ENCODE measurements at places on chromosomes 12 and 14.

DNA sequence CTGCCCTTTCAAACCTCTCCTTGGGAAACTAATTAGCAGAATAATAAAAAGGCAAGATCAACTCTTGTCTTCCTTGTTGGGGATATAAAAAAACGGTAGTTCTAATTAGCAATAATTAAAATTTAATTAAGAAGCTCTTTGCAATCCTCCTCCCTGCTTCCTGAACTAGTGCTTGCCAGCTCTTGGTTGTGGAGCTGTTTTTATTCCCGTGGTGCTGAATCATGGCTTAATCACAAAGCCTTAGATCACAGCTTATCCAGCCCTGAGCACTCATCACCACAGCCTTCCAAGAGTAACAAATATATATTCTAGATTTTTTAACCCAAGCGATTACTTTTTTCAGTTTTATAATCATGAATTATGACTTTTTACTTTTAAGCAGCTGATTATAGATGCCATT is 63.2 kb upstream of the INSM2 start:
- DNase-seq = peak; percentile 4

DNA sequence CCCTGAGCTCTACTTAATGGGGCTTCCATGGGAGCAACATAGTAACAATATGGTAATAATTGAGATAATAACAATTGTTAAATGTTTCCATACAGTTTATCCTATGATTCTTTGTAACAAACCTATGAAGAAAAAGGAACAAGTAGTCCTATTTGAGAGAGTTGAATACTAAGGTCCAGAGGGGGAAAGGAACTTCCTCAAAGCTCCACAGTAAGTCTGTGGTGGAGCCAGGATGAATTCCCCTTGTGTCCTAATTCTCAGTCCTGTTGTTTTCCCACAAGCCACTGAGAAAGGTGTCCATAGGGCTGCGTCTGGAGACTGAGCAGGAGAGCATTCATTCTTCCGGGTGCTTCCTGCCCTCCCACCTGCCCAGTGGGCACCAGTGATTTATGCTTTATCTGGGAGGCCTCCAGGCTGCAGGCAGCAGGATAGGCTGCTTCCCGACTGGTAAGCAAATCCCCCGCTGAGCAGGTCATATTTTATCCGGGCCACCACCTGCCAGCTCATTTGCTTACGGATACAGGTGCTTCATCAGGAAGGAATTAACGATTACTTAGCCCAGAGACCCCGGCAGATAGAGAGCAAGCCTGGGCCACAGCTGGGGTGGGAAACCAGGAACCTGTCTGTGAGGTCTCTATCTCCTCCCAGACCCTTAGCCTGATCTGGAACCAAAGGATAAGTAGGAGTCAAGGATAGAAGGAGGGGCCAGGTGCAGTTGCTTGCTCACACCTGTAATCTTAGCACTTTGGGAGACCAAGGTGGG is 33.9 kb upstream of the FAM222A start:
- no peak for DNase-seq

- DNase-seq = no peak
Observed at GRCh38 chr14:93019367-93019843, 96.3 kb downstream of the ITPK1 start.

DNA sequence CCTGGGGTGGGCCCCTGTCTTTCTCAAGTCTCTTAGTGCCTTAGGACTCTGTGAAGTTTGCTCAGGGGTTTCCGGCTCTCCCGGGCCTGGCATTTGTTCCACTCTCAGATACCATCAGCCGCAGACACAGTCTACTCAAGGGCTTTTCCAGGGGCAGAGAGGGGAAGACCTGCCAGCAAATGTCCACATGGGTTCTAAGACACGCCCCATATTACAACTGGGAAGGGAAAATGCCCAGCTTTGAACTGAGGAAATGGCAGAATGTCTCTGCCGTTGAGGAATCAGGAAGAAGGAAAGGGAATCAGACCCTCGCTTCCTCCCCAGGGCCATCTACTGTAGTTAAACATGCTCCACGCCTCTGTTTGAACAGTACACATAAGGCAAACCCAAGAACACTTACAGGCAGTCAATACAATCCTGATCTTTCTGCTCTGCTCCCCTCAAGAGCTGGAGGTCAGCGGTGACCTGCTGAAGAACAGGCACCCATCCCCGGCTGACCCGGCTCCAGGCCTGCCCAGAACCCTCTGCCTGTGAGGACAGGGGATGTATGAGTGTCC is 7.9 kb downstream of the CCDC85C start:
- no peak for DNase-seq

DNA sequence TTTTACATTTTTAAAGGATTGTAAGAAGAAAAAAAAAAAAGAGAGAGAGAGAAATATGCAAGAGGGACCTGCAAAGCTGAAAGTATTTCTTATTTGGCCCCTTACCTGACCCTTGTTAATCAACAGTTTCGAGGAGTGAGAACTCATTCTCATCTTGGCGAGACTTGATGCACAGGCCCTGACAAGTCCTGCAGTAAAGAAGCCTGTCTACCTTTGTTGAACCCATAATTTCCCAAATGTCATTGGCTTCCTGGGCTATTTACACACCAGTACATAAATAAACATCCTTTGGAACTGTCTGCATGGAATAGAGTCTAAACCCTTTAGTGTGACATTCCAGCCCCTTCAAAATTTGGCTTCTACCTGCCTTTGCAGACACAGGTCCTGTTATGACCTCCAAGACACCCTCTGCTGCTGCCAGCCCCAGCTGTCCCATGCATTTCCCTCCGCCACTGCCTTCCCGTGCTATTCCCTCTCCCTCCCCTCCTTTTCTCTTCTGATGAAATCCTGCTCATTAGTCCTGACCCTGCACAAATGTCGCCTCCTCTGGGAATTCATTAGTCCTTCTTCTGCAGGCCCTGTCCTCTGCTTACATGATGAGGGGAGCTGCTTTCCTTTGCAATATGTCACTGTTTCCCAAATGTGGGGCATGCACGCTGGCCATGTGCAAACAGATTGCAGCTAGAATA is 35.1 kb downstream of the MYL2 start:
- no peak for DNase-seq

- DNase-seq = no peak
Observed at GRCh38 chr12:14960548-14961465, 594 bp downstream of the ARHGDIB start.

- no peak for DNase-seq
Observed at GRCh38 chr12:30048371-30048770, 264.6 kb upstream of the TMTC1 start.

GRCh38 chr14:92459030-92459949 is 54.3 kb upstream of the RIN3 start:
- no peak for DNase-seq

DNA sequence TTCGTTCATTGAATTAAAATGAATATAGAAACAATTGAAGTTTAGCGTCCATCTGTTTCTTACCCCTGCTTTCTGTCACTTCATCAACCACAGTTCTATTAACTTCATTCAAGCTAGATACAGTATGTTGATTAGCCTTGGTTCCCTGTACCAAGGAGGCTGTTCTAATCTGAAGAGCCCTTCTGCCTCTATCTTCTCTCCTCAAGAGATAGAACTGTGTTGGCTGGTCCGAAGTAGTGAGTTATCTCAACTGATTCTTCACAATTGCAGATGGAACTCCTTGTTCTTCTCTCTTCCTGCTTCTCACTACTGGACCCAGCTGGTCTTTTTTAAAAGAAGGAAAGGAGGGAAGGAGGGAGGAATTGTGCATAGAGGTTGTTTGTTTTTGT is 82.1 kb upstream of the TRAF3 start:
- DNase-seq = no peak

DNA sequence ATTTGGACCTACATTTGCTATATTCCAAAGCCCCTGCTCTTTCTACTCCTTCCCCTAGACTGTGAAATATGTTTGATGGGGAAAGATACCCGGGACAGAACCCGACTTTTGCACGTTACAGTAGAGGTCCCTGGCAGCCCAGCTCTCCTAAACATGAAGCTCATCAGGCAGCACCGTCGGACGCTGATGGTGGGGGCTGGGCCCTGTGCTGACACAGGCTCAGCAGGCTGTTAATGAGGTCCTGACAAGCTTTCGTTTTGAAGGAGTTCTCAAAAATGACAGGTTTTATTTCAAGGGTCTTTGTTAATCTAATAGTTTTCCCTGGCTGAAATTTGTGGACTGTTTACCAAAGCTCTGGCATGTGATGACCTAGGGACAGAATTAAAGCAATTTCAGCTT is 102.3 kb downstream of the SLC25A47 start:
- no peak for DNase-seq

- peak; percentile 57 for DNase-seq
Observed at GRCh38 chr12:23055004-23055403, 430.0 kb downstream of the ETNK1 start.

- no peak for DNase-seq
Observed at GRCh38 chr14:45651890-45652289, 398.9 kb upstream of the MIS18BP1 start.

GRCh38 chr14:64266239-64266638 is 27.9 kb downstream of the ESR2 start:
- peak; percentile 52 for DNase-seq

DNA sequence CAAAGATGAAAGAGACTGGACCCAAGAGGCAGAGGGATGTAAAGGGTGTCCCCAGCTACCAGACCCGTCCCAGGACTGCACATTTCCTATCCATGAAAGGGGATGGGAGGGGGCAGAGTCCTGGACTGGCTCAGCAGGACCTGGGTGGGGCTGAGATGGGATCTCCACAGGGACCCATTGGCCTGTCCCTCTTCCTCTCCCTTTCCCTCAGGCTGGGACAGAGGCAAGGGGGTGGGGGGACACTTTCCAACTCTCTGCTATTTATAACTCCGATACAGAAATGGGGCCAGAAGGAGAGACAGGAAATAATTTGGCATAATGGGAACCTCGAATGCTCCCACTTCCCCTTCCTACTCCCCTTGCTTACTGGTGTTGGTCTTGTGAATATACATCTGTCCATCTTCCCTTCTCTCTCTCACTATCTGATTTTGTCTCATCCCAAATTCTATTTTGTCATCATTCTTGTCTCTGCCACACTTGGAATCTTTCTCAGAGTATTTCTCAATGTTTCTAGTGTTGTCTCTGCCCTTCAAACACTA is 1.1 kb upstream of the ITGA7 start:
- no peak for DNase-seq

GRCh38 chr12:120229071-120229486 is 28.2 kb upstream of the RPLP0 start:
- DNase-seq = no peak

DNA sequence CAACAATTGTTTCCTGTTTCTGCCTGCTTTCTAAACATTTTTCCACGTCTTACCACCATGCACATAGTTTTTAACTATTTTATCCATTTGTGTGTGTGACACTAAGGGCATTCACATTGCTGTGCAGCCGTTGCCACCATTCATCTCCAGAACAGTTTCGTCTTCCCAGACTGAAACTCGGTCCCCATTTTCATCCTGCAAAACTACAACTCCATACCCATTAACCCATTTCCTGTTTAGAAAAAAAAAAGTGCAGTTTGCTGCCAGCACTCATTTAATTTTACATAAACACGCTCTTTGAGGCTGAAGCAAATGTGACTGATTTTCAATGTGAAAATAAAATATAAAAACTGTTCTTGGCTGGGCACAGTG is 15.5 kb downstream of the UBC start:
- no peak for DNase-seq

DNA sequence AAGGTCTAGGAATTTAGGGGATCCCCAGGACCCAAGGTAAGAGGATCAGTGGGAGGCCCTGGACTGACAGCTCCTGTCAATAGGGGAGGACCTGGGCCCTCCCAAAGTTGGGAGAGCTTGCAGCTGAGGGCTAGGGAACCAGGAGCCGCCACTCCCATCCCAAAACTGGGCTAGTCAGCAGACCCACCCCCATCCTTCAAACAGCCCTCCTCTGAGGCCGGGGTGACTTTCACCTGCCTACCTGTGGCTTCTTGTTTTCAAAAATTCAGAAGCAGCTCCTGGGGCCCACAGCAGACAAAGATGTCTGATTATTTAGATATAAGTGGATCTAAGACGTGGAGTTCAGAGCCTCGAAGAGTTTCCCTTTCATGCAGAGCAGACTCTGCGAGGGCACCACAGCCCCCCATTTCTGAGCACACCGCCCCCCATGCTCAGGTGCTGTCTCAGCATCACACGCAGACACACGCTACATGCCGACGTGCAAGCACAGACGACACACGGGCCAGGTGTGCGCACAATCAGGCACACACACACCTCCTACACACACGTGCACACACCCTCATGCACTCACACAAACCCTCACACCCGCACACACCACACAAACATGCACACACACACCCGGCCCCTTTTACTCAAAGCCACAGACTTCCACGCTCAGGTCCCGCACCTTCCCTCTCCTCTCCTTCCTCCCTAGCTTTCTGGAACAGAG is 21.9 kb downstream of the DIO3 start:
- no peak for DNase-seq

GRCh38 chr14:79412822-79413221 is 798.5 kb downstream of the DIO2 start:
- no peak for DNase-seq

DNA sequence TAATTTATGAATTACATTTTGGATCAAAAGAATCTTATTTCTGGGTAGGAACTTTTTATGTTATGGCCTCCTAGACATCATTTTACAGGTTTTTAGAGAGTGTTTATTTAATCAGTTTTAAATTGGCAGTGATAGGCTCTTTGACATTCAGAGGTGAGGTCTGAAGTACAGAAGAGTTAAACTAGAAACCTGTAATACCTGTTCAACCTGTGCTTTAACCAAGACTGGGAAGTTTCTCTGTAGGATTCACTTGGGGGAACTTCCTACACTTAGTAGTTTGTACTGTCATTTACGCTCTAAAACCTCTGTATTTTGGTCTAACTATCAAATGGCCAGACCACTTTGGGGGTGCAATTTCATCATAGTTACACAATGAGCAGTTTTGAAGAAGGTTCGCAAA is 35.9 kb downstream of the PLEKHA5 start:
- DNase-seq = no peak

- DNase-seq = no peak
Observed at GRCh38 chr14:106738075-106738474, 1211.7 kb downstream of the TMEM121 start.

- DNase-seq = no peak
Observed at GRCh38 chr12:54390668-54391551, 6.4 kb upstream of the ZNF385A start.

GRCh38 chr14:99612738-99613330 is 8.8 kb upstream of the CCDC85C start:
- no peak for DNase-seq

GRCh38 chr14:35240231-35240630 is 52.0 kb upstream of the PSMA6 start:
- no peak for DNase-seq
